NCI-H526 (cell line): ENCODE measurements at places on chromosomes 2 and 18.

DNA sequence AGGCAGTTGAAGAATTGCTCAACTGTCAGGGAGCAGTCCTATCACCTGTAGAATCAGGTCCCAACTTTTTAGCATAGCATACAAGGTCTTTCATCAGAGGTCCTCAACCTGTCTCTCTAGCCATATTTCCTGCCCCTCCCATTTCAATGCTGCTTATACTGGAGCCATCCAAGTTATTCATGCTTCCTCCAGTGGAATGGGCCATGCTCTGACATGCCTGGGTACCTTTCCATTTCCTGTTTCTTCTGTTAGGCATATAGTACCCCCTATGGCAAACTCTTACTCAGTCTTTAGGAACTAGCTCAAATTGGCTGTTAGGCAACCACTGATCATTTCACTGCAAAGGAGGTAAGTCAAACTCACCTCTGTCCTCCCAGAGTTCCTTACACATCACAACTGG, 51.0 kb upstream of the ABCA12 start:
- no peak for DNase-seq

DNA sequence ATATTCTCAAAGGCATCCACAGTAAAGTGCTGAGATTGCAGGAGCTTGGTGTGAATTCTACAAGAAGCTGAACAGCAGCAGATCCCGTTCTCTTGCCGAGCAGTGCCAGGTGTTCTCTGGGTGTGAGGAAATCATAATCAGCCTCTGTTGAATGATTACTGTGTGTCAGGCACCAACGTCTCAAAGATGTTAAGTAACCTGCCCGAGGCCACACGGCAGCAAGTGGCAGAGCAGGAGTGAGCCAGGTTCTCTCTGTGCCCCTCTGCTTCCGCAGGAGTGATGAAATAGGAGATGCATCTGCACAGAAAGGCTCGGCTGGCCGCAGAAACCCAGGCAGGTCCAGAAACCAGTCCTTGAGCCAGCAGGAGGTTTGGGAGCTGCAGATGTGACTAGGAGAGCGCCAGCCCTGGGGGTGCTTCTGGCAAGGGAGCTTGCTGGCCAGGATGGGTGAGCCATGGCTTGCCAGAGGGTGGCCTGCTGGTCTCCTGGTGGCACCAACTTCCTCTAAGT, 68.4 kb downstream of the COPS7B start:
- DNase-seq: no peak

- no peak for DNase-seq
Measured at GRCh38 chr2:200595913-200596312, 10.1 kb downstream of the AOX1 start.

DNA sequence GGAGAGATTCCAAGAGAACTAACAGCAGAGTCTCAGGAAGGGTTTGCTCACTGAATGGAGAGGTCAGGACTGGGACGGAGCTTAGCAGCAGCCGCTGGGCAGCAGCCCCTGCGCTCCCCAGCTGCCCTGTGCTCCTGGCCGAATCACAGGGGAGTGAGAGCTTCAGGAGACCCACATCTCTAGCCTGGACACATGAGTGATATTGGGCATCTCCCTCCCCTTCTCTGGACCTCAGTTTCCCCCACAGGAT, 511 bp downstream of the MATN3 start:
- peak; percentile 35 for DNase-seq

DNA sequence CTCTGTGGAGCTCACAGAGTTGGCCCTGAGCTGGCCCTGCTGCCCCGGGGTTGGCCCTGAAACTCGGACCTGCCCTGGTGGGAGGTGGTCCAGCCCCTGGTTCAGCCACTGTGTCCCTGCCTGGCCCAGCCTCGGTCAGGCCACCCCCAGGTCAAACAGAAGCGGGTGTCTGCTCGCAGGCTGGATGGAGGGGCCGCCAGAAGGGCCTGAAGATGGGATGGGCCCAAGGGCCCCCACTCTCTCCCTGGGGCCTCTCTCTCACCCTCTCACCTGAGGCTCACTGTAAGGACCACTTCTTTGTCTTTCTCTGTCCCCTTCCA, 25.1 kb upstream of the B3GNT7 start:
- no peak for DNase-seq

GRCh38 chr2:135494503-135494902, 36.5 kb downstream of the ZRANB3 start:
- DNase-seq: no peak

- DNase-seq: no peak
Measured at GRCh38 chr2:241492174-241492565, 16.2 kb downstream of the STK25 start.

- DNase-seq: no peak
Measured at GRCh38 chr18:396251-396555, 104.3 kb downstream of the COLEC12 start.

GRCh38 chr2:170243118-170243837, 65.3 kb downstream of the MYO3B start:
- DNase-seq: no peak

- DNase-seq: no peak
Measured at GRCh38 chr18:35291166-35291565, 1.1 kb upstream of the ZSCAN30 start.

- DNase-seq: no peak
Measured at GRCh38 chr2:183010112-183010511, 28.1 kb downstream of the NCKAP1 start.

DNA sequence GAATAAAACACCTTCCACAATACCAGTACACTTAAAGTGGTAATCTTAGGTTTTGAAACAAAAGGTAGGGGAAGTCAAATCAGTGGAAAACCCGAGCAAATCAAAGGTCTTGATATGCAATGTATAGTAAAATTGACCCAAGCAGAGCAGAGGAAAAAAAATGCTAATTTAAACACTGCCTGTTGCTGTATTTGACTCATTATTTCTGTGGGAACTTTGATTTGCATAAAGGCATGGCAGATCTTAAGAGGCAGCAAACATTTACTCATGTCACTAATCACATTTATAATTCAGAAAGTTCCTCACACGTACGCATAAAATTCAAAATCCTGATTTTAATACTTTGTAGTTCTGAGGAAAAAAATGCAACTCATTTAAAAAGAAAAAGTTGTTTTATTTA, 64.4 kb downstream of the IKZF2 start:
- peak; percentile 16 for DNase-seq

GRCh38 chr2:156826341-156826933, 390.3 kb downstream of the GPD2 start:
- no peak for DNase-seq

DNA sequence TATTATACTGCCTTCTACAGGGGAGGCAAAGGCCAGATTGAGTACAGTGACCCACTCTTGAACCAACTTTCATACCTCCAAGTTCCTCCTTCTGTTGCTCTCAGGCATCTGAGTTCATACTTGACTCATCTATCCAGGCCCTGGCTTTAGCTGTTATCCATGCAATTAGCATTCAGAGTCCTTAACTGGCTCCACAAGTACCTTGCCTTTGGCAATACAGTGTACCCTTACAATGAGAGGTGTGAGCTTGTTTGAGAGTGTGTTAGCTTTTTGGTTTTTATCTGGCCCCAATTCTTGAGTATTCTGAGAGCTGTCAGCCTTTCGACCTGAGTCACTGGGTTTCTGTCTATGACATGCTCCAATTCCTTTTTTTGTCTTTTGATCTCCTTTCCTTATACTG, 60.2 kb downstream of the EHD3 start:
- DNase-seq: no peak

DNA sequence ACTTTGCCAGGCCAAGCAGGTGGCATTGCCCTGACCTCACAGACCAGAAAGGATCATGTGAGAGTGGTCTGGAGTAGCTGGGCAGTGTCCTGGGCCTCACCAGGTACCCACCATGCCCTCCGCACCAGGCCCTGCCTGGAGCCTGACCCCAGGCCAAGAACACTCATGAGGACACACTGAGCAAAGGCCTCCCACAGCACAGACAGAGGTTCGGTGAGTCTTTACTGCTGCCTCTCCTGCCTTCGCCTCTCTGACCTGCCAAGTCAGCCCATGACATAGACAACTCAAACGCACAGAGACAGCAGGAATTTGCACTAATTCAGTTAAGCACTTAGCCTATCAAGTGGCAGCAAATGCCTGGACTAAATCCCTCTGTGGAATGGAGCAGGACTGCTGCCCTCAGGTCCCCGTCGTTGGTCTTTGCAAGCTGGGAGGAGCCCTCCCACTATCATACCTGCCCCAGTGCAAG, 62.5 kb downstream of the RHOB start:
- DNase-seq: no peak

DNA sequence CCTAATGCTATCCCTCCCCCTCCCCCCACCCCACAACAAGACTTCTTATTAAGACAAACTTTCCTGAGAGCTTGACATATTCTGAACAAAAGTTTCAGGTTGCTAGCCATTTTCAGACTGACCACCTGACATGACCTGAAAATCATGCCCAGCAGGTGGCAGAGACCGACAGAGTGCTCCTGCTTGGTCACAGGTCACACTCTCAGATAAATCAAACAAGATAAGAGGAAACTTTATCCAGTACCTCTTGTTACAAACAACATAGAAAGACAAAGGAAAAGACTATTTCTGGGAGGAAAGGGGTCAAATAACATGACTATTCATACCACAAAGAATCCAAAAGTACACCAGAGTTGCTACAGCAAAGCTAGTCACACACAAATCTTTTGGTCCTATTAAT, 107.4 kb downstream of the TMEM200C start:
- DNase-seq: peak; percentile 2

GRCh38 chr2:28610583-28611201, 114.8 kb downstream of the PLB1 start:
- no peak for DNase-seq

DNA sequence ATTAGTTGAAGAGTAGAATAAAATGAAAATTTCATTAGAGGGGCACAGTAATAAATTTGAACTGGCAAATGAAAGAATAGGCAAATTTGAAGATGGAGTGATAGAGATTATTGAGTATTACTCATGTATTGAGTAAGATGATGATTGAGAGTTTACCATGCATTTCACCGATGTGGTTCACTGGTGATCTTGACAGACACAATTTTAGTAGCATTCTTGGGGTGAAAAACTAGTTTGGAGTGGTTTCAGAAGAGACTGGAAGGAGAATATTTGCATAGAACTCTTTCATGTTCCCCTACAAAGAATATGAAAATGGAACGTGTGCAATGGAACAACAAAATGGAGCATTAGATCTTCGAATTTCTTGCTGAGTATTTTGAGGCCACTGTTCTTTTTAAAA, 121.4 kb downstream of the ASXL3 start:
- no peak for DNase-seq

- peak; percentile 59 for DNase-seq
Measured at GRCh38 chr2:55054106-55054875, 4.0 kb upstream of the RTN4 start.

- DNase-seq: no peak
Measured at GRCh38 chr18:67290421-67290820, 226.1 kb downstream of the DSEL start.
